ENCODE measurements at places on chromosomes 7 and 10.

DNA sequence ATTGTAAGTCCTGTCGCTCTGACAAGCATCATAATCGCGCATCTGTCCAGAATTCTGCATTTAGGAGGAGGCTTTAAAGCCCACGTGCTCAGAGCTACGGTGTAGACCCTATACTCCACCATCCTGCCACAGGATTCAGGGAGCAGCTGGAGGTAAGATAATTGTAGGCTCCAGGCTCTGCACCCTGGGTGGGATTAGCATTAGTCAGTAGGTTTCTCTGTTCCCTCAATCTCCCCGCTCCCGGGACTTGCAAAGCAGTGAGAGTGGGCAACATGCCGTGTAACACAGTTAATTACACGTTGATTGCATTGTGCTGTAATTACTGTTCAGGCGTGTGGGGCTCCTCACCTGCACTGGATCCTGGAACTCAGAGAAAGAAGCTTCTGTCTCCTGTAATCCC, 89.3 kb upstream of the CUX1 start:
- DNase-seq = no peak

GRCh38 chr7:131413711-131414110, 86.0 kb downstream of the MKLN1 start:
- DNase-seq = no peak

DNA sequence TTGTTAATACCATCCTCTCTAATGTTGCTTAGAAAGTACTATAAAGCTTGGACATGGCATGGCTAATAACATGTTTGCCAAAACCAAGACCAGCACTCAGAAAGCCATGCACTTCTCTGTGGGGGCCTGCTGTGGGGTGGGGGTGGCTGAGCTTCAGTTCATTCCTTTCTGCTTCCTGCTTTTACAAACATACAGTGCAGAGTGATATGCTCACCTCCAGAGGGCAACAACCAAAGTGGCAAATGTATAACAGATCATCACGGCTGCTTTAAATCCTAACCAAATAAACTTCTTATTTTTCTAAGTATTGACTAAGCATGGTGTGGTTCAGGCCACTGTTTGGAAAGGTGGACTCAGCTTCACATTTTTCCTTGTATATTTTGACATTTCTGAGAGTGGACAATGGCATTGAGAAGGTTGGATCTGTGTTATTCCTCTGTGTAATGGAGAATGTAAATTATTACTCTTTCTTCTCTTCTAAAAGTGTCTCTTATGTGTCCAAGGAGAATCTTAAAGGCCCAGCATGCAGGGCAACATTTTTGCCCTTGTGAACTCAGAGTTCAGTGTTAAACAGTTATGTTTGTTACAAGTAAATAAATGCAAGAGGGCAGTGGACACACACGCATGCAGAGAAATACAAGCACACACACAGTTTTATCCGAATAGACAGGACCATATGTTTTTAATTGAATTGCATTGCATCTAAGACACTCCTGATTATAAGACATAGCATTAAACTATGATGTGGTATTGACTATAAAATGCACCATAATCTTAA, 186.1 kb downstream of the HERPUD2 start:
- DNase-seq = no peak

DNA sequence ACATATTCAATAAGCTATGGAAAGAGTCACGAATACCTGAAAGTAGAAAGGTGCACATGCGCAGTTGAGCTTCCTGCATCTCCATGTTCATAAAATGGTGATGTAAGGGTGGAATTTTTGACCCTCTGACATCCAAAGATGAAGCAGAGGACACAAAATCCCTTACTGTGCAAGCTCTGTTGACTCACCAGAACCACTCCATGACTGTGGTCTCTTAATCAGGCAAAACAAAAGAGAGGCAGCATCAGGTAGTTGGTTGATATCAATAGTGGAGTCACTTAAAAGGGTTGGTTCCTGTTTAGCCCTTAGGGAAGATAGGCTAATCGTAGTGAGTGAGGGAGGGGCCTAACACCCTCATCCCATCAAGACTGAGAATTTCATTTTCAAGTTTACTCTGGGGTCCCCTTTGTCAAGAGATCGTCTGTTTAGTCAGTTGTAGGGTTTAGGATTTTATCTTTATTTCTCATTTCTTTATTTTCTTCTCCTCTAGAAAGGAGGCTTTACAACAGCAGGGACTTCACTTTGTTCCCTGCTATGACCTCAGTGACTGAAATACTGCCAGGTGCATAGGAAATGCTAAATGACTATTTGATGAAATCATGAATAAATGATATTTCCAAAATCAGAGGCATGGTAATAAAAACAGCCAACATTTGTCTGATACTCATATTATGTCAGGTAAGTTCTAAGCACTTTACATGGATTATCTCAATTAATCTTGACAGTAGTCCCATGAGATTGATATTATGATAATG, 98.1 kb downstream of the CD36 start:
- no peak for DNase-seq

GRCh38 chr7:159032322-159032721, 112.3 kb downstream of the VIPR2 start:
- no peak for DNase-seq

- DNase-seq = no peak
Observed at GRCh38 chr10:77820349-77820748, 106.2 kb downstream of the DLG5 start.

GRCh38 chr7:105336009-105336408, 52.7 kb downstream of the SRPK2 start:
- DNase-seq = no peak

DNA sequence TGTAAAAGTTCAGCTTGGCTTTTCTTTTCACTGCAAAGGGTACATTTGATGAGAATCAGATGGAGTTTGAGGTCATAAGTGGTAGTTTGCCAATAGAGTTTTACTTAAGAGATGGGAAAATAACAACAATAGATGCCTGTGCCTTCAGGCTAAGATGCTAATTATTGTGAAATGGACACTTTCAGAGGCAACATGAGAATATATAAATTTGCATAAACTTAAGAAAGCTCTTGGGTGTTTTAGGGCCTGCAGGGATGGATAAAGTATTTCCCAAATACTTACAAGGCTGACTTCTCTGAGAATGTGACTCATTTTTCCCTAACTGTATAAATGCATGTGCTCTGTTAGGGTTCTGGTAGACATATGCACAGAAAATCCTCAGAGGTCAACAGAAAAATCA, 200.3 kb upstream of the SVIL start:
- DNase-seq = no peak

DNA sequence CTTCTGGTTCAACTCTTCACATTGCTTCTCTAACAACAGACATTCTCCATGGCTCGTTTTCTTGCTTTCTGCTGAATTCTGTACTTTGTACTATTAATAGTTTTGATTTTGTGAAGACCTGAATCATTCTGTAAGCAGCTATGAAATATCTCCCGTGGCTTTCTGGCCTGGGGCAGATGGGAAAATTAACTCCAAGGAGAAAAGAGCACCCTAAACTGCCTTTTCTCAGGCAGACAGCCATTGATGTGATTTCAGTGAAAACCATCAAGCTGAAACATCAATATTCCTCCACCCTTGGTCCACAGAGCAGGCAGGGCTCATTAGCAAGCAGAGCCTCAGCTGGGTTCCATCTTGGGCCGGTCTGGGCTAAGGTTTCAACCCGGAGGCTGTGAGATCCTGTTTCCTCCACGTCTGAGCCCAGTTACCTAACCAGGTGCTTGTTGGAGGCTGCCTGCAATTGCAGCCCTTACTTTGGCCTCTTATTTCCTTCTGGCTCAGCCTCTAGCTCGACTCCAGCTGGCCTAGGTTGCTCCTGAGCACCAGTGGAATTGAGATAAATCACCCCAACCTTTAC, 21.1 kb upstream of the EZH2 start:
- DNase-seq = no peak

GRCh38 chr7:159030490-159031134, 114.1 kb downstream of the VIPR2 start:
- DNase-seq = peak; percentile 21

DNA sequence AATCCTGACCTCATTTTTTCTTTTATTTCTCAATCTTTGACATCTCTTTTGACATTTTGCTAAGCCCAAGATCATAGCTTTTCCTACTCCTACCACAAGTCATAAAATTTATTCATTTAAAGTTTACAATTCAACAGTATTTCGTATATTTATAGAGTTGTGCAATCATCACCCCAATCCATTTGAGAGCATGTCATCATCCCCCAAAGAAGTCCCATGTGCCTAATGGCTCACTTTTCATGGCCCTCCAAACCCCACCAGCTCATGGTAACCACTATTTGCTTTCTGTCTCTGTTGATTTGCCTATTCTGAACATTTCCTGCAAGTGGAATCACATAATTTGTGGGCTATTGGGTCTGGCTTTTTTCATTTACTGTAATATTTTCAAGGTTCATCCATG, 52.5 kb upstream of the GLI3 start:
- no peak for DNase-seq

DNA sequence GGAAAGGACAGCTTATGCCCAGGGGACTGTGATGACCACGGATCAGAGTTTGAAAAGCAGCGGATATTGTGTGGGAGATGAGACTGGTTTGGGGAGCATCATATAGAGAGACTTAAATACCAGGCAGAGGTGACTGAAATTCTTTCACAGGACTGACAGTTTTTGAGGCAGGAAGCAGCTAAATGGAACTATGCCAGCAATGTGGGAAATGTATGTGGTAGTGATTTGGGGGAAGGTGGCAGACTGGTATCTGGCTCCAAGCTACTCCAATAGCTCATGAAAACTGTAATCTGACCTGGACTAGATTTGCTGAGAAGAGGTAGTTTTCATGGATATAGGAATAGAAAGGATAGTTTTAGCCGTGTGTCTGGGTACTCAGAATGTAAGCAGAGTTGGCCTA, 592.6 kb downstream of the REEP3 start:
- DNase-seq = no peak

- DNase-seq = no peak
Observed at GRCh38 chr7:151242159-151243044, 6.1 kb downstream of the SMARCD3 start.

DNA sequence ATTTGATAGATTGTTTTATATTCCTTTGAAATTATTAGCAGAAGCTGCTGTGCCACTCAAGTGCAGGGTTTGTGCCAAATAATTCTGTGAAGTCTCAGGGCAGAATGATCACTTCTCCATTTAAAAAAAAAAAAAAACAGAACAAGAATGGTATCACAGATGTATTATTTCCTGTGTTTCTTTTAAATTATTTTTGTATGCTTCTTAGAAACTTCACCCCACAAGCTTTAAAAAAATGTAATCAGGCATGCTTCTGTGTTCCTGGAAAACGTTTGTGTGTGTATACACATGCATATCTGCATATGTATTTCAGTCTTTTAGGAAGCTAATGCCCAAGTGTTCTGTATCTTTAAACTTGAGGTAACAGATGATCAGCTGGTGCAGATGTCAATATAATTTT, 6.3 kb upstream of the CD36 start:
- no peak for DNase-seq

DNA sequence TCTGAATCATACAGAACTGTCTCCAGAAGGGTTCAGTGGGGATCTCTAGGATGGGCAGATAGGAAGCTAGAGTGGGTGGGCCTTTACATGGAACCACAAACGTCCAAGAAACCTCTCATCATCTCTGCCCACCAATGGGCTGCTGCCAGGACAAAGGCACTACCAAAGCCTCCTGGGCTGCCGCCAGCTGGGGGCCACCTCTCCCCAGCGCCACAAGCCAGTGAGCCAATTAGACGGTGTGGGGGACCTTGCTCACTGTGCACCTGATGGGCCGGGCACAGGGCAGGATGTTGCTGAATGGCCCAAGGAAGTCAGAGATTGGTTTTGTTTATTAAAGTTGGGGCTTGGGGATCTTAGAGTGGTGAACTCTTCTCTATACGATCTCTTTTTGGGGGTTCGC, 242.1 kb downstream of the MGMT start:
- no peak for DNase-seq

DNA sequence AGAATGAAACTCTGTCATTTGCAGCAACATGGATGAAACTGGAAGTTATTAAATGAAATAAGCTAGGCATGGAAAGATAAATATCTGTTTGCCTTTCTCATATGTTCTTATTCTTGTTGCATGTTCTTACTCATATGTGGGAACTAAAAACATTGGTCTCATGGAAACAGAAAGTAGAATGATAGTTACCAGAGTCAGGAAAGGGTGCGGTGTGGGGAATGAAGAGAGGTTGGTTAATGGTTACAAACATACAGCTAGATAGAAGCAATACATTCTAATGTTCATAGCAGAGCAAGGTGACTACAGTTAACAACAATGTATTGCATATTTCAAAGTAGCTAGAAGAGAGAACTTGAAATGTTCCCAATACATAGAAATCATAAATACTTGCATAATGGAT, 105.1 kb downstream of the FAM107B start:
- DNase-seq = no peak

GRCh38 chr10:125757742-125758141, 17.9 kb downstream of the MMP21 start:
- no peak for DNase-seq

GRCh38 chr10:63622097-63622496, 100.9 kb downstream of the REEP3 start:
- DNase-seq = no peak

DNA sequence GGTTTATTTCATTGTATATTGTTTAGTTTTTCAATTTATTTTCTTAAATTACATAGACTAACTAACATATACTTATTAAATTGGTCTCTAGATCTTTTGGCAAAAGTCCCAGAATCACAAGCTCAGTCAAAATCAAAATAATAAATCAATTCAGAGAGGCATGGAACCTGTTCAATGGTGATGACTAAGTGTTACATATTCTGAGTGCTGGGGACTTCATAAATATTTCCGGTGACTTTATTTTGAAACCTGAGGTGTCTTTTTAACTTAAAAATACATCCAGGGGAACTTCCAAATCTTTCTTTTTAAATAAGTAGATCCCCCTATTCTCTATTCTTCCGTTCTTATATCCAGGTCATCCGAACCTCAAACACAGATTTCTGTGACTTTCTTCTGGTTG, 89.6 kb upstream of the ZNF804B start:
- no peak for DNase-seq

DNA sequence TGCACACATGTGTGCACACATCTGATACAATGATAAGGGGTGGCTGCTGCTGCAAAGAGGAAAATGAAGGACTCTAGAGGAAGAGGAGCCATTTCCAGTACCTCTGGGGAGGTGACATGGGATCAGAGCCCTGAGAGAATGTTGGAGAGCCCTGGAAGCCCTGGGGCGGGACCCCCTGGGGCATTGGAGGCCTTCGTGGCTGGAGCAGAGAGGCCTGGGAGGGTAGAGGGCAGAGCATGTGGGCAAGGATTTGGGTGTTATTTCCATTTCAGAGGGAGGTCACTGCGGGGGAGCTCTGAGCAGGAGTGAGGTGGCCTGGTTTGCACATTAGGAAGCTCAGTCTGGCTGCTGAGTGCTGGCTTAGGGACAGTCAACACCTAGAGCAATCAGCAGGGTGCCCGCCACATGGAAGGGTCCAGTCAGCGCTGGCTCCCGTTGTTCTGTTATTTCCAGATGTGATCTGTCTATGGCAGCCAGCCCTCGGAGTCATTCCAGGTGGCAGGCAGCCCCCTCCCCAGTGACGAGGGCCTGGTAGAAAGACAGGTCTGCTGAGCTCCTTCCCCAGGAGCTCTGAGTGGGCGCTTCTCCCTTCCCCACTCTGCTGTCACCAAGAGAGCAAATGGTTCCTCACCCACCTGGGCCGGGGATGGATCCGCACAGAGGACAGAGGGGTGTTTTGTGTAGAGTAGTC, 24.1 kb upstream of the BTBD16 start:
- no peak for DNase-seq

All from CMK (cell line).